ENCODE measurements at places on chromosomes 11 and 22.
A peak's percentile ranks its signal among the peaks of the same experiment; 100 is the strongest.

DNA sequence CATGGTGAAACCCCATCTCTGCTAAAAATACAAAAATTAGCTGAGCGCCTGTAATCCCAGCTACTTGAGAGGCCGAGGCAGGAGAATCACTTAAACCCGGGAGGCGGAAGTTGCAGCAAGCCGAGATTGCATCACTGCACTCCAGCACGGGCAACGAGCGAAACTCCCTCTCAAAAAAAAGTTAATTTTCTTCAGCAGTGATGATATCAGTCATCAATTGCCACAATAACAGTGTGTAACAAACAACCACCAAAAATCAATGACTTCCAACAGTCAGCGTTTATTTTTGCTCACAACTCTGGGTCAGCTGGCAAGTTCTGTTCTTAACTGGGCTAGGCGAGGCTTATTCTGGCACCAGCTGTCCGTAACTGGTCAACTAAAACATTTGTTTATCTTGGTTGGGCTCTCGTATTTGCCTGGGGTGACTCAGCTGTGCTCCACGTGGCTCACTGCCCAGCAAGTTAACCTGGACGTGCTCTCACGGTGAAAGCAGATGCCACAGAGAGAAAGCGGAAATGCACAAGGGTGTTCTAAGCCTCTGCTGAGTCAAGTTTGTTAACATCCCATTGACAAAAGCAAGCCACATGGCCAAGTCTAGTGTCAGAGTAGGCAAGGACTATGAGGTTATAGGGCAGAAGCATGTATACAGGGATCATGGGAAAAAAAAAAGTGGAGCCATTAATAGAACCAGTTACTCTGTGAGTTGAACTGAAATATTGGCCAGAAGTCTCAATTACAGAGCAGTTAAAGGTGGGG lies 52.1 kb downstream of the LHFPL7 start:
- no peak for DNase-seq

DNA sequence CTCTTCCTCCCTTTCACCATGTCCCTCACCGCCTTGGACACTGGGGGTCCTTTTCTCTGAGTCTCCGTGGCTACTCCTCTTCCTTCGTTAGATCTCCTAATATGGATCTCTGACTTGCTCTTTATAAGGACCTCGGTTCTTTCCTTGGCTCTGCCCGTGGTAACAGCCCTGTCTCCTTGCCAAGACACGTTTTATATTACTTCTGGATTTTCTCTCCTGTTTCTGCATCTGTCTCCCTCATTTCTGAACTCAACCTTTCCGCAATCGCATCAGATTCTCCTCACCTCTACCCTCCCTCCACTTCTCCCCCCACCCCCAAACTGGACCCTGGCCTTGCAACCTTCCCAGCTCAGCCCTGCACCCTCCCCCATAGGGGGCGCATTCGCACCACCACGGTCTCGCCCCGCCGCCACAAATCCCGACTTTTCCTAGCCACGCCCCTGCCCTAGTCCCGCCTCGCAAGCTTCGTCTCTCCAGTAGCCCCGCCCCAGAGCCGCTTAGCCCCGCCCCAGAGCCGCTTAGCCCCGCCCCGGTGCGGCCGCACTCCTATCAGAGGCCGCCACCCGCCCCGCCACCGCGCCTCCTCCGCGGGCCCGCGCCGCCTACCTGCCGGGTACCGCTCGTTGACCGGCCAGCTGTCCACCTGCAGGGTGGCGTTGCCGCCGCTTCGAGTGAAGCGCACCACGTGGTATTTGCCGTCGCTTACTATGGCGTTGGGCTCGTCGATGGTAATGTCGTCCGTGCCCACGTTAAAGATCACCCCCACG lies 39.0 kb downstream of the SLC22A12 start:
- no peak for DNase-seq

- no peak for DNase-seq
Measured at GRCh38 chr11:45919806-45920530, 2.3 kb upstream of the PEX16 start.

GRCh38 chr11:10117709-10118351 lies 176.2 kb downstream of the SBF2 start:
- no peak for DNase-seq

- no peak for DNase-seq
Measured at GRCh38 chr11:128304116-128304515, 283.2 kb downstream of the ETS1 start.

DNA sequence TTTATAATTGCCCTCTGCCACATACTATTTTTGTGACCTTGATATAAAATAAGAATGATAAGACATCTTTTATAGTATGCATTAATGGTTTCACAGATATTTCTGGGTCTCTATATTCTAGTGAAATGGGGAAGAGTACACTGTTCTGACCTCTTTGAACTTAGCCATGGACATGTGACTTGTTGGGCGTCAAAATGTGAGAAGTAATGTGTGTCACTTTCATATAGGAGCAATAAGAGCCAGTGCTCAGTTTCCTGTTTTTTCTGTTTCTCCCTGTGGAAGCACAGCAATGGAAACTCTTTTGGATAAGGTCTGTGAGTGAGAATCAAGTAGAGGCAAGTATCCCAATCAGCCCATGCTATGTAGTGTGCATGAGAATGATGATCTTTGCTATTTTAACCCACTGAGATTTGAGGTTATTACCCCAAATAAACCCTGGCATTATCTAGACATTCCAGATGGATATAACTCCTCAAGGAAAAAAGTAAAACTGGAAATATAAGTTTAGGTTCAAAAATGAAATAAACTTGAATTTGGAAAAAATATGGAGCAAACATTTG lies 60.7 kb downstream of the RAB38 start:
- DNase-seq, result no peak

- peak; percentile 60 for DNase-seq
Measured at GRCh38 chr11:131688048-131688693, 317.8 kb downstream of the NTM start.

DNA sequence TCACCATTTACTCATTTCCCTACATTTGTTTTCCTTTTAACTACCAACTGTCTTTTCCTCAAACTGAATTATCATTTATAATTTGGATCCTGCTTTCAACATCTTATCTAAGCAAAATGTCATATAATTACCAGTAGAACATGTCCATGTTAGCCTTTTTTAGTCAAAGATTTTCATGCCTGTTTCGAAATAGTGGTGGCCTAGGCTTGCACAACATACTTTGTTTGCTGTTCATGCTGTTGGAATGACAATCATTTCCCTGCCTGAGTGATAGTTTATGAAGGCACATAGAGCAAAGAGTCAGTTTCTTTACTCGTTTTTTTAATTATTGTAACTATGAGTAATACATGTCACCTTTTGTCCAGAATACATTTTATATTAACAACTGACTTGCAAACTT lies 144.3 kb upstream of the ANO3 start:
- no peak for DNase-seq

- no peak for DNase-seq
Measured at GRCh38 chr11:64356498-64357411, 2.2 kb upstream of the RPS6KA4 start.

DNA sequence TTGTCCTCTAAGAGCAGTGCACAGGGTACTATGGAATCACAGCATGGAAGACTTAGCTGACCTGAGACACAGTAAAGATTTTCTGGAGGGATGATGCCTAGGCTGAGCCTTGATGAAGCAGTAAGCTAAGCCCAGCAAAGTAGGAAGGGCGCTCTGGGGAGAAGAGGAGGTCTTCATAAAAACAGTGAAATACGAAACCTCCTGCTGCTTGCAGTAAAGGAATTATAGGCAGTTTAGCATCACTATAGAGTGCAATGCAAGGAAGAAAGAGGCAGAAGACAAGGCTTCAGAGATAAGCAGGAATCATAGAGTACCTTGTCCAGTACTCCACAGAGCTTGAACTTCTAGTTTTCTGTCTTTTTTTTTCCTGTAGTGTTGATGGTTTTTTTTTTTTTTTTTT lies 555.7 kb upstream of the CADM1 start:
- no peak for DNase-seq

DNA sequence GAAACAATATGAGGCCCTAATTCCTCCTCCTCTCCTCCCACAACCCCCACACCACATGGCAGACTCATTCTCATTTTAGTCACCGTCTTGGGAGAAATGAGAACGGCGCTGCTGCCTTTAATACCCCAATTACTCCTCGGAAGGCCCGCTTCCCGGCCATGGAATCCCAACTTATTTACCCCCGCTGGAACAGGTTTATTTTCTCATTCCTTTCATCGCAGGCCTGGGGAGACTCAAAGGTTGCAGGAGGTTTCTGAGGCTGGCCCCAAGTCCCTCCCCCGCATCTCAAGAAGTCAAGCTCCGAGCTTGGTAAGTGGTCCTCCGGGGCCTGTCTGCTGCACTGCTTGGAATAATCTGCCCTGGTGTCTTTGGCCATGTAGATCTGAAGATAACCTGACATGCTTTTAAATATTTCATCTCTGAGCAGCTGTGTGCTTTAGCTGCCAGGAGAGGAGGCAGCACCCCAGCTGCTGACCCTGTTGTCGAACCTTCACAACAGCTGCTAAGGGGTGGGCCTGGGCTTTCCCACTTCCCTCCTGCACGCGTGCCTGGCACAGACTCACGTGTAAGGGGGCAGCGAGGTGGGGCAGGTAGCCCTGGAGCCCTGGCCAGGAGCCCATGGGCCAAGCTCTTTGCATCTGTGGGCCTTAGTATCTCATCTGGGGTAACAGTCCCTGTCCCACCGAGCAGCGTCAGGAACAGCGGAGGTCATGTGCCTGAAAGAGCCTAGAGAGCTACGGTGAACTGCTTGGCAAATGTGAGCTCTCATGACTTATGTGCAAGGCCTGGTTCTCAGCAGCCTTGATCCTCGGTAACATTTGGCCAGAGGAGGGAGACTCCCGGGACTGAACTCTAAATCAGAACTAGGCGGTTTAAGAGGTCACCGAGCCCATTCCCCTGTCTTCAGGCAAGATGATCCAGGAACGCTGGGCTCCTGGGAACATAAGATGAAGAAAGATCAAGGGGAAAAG lies 164.6 kb downstream of the ST3GAL4 start:
- DNase-seq, result peak; percentile 10

- DNase-seq, result no peak
Measured at GRCh38 chr22:25406510-25407210, 157.8 kb upstream of the GRK3 start.

DNA sequence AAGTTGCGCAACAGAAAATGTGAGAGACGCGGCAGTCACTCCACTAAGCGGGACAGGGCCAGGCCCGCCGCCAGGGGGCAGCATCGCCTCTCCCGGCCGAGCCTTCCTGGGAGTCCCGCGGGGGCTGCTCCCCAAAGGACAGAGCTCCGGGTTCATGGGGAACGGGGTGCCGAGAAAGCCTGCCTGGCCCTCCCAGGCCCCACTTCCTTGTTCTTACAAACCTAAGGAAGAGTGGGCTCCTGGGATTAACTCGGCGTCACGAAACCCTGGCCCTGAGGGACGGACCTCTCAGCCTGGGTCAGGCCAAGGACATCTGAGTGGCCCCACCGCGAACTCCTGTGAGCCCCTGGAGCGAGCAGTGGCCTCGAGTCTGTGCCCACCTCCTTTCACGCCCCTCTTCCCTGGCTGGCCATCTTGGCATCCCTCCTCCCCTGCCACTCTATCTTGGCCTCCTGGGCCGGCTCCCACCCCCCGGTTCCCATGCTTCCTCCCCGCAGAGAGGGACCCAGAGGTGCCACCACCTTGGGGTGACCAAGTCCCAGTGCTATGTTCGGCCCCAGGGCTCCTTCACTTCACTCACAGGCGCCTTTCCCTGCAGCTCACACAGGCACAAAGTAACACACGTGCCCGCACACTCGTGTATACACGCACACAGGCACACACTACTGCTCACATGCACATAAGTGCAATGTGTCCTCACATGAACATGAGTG lies 99.9 kb upstream of the FGF3 start:
- DNase-seq, result no peak

DNA sequence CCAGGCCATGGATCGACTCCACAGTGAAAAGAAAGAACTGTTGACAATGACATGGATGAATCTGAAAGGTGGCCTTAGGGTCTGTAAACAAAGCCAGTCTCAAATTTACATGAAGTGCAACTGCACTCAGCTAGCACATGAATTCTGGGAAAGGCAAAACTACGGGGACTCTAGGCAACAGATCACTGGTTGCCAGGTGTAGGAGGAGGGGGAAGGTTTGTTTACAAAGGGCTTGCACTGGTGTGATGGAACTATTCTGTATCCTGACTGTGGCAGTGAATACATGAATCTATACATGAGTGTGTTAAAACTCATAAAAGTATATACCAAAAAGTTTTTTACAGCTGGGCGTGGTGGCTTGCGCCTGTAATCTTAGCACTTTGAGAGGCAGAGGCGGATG lies 27.3 kb downstream of the ALX4 start:
- DNase-seq, result no peak

DNA sequence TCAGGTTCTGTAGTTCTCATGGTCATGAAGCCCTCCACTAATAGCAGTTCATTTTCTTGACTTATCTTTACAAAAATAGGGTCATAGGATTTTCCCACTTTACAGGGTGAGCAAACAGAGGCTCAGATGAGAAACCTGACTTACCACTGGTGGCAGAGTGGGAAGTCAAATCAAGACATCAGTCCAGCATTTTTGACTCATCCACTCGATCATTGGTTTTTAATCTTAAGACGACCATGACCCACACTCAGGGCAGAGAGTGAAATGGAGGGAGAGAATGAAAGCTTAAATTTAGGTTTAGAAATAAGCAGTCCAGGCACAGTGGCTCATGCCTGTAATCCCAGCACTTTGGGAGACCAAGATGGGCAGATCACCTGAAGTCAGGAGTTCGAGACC lies 42.1 kb downstream of the RTL6 start:
- no peak for DNase-seq

- DNase-seq, result no peak
Measured at GRCh38 chr11:59941091-59941490, 2.9 kb downstream of the OOSP1 start.

- no peak for DNase-seq
Measured at GRCh38 chr11:69938206-69938605, 119.0 kb upstream of the FGF3 start.

DNA sequence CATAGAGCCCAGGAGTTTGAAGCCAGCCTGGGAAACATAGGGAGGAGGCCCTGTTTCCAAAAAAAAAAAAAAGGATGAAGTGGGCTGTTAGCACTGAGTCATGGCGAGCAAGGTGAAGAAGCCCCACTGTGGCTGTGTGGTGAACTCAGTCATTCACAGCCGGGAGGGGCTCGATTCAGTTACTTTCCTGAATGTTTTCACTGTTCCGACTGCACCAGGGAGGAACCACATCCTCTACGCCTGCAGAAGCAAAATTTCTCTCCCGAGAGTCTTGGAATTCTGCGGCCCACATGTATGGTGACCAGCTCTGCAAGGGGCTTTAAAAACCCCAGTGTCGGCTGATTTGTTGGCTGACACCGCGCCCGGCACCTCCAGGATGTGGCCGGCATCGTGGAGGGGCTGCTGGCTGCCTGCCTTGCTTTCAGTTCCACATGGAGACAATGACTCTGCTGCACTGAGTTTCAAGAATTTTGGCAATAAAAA lies 27.8 kb upstream of the GRAMD4 start:
- peak; percentile 28 for DNase-seq

- no peak for DNase-seq
Measured at GRCh38 chr11:68116974-68117373, 4.2 kb downstream of the CHKA start.

DNA sequence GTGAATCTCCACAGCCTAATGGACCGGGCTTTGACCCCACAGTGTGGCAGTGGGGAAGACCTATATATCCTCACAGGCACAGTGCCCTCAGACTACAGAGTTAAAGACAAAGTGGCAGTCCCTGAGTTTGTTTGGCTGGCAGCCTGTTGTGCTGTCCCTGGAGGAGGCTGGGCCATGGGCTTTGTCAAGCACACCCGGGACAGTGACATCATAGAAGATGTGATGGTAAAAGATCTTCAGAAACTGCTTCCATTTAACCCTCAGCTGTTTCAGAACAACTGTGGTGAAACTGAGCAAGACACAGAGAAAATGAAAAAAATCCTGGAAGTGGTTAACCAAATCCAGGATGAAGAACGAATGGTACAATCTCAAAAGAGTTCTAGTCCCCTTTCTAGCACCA lies 39.0 kb downstream of the ENDOD1 start:
- no peak for DNase-seq
